Hematopoietic multipotent progenitor cell treated with erythropoietin and hydrocortisone succinate and interleukin-3 and kit ligand, for 6 days (in vitro differentiated cells): ENCODE measurements at places on chromosomes 16 and 17.

GRCh38 chr17:6938637-6939036, 57.2 kb upstream of the ALOX12 start:
- DNase-seq = no peak

- DNase-seq = peak; percentile 41
Observed at GRCh38 chr16:48432136-48432535, 46.9 kb upstream of the SIAH1 start.

- DNase-seq = peak; percentile 41
Observed at GRCh38 chr16:12907670-12908233, 6.4 kb downstream of the SHISA9 start.

GRCh38 chr17:31695456-31696090, 163.5 kb downstream of the COPRS start:
- DNase-seq = no peak

DNA sequence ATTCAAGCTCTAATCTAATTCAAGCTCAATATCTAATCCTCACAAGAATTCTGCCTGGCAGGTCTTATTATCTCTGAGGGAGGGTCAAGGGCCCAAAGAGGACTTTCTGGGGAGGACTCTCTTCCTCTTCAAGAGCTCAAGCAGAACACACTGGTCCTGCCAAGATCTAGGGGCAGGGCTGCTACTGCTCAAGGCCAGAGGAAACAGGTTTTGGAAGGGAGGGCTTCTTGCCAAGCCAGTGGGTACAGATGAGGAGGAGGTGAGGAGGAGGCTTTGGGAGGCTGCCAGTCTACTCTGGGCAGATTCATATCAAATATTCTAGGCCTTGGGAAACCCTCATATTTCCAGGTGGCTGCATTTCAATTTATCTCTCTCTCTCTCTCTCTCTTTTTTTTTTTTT, 51.8 kb upstream of the IL34 start:
- peak; percentile 51 for DNase-seq

DNA sequence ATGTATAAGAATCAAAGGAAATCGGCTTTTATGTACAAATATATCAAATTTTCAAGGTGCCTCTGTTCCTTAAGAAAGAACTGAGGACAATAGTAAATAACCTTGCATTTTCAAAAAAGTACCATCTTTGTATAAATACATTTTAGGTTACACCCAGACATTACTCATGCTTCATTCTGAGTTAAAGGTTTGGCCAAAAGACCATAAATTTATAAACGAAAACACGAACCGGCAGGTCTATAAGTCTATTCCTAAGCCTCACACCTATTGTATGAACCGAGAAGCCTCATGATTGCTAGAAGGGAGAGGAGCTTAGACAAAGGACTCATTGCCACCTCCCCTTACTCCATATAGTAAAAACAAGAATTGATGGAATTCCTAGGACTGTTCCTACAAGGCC, 94.6 kb upstream of the PSMD7 start:
- DNase-seq = no peak

- no peak for DNase-seq
Observed at GRCh38 chr17:74796866-74797265, 20.7 kb upstream of the NAT9 start.

DNA sequence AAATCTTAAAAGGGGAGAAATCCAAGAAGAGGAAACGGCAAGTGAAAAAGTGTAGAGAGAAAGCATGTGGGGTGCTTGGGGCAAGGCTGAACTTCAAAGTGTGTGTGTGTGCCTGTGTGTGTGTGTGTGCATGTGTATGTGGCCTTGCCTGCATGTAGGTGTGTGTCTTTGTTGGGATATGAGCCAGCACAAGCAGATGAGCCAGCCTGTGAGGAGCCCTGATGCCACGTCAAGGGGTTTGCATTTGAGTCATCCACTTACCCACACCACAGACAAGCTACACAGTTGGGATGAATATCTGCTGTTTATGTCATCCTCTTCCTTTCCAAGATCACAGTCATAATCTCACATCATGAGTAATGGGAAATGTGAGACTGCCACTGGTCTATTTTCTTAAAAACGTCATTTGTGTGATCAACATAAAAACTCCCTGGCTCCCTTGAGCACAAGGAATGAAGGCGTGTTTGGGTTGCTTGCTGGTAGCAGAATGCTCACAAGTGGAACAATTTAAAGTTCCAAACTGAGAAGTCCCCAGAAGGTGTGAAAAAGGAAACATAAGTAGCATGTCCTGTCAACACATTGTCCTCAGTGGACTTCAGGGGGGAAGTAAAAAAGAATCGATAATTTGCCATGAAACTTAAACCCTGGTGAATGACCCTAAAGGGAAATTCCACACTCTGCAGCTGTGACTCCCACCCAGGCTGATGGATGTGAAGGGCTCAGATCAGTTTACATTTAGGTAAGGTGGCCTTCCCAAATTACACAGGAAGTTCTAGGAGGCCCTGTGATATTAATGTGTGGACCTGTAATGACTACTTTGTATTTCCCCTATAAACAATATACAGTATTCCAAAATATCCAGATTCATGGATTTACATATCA, 14.7 kb downstream of the KCTD19 start:
- DNase-seq = no peak

DNA sequence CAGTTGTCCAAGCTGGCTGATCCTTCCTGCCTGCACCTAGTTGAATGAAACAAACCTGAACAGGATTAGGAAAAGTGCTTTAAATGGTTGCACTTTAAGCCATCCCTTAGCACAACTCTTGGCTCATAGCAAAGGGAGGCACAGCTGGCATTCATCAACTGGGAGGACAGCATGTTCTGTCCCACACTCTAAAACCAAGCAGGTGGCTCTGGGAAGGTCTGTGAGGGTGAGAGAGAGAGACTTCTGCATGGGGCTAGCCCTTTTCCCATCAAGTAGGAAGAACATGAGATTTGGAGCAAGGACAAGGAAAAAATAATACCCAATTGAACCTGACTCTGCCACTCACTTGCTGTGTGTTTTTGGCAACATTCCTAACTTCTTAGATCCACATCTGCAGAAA, 140.9 kb upstream of the CCL2 start:
- DNase-seq = no peak

GRCh38 chr16:76490036-76490639, 212.9 kb downstream of the CNTNAP4 start:
- no peak for DNase-seq

DNA sequence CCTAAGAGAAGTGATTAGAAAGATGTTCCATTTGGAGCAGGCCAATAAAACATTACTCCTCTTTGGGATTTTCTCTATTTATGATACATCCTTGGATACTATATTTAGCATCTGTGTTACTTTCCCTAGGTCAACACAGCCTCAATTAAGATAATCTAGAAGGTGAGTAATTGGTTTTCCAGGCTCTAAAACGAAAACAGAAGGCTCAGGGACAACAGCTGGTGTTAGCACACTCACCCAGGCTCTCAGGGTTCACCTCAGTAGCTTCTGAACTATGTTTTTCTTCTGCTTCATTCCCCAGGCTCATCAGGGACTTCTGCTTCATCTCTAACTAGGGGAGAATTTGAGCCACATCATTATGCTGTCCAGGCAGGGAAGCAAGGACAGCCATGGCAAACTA, 76.6 kb downstream of the ZZEF1 start:
- DNase-seq = no peak

DNA sequence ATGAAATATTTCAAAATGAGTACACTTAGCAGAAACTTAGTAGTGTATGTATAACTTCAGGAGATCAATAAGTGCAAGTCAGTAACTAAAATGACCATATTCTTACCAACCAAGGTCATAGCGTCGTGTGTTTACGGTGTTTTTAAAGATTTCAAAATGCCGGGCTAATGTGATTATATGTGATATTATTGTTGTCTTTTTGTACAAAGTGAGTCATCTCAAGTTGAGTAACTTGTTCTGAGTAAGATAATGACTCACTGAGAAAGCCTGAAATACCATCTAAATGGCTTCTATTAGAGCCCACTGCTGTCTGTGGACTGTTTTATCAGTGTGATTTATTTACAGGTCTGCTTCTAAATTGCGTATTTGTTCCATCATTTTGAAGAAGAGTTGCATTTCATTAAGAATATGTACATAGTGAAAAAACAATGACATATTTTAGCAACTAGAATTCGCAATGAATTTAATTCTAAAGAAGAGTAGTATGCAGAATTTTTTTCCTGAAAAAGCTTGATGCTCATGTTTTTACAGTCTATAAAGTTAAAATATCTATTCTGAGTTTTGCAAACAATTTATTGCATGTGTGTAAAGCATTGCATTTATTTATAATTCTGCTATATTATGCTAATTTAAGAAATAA, 12.7 kb downstream of the KRT12 start:
- peak; percentile 14 for DNase-seq

DNA sequence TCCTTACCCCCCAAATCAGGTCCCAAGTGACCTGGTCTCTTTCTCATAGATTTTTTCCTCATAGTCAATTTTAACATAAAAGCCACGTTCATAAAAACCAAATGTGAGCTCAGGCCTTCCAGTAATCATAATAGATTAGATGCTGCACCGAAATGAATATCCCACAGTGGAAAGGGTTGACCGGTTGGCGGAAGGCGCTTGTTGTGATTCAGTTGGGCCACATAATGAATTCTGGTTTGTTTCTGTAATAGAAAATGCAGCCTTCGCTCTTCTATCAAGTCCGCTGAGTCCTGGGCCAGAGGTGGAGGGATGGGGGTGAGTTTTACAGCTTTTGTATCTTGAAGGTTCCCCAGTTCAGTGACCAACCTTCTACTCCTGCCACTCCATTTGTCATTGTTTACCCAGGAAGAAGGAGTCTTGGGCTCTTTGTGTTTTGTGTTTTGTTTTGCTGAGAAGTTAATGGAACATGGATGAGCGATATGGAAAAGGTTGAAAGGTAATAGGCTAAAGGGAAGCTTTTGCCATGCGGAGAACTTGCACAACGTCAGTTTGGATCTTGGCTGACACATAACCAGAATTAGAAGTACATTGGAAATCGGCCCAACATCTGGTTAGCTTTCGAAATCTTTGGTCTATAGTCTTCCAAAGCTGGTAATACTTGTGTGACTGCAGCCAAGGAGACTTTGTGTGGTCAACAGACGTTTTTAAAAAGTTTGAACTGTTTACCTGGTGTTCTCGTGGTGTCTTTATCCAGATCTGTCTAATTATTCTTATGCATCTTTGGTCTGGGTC, 89.5 kb downstream of the CLEC16A start:
- DNase-seq = no peak

GRCh38 chr17:68624381-68624780, 23.2 kb upstream of the FAM20A start:
- DNase-seq = no peak

DNA sequence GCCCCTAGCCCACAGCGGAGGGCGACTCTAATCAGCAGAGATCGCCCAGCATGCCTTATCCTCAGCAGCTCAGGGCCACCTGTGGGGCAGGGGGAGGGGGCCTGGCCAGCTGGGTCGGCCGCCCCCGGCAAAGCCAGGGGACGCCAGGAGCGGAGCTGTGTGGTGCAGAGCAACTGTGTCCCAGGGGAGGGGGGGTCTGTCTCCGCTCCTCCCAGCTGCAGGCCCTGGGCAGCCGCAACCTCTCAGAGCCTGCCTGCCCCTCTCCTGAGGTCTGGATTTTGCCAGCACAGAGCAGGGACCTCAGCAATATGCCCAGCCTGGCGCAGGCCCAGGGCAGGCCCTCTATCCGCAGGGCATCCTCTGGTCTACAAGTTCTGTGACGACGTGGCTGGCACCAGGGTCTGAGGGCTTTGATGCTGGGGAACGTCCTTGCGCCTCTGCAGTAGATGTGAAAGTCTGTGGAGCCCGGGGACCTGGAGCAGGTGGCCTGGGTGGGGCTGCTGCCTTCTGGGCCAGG, 36.5 kb upstream of the SLC38A10 start:
- DNase-seq = no peak

GRCh38 chr17:5478992-5479391, 7.0 kb downstream of the DERL2 start:
- DNase-seq = no peak

- peak; percentile 1 for DNase-seq
Observed at GRCh38 chr16:26334218-26335111, 642.7 kb downstream of the HS3ST4 start.

GRCh38 chr17:6374761-6375312, 60.1 kb downstream of the AIPL1 start:
- no peak for DNase-seq

DNA sequence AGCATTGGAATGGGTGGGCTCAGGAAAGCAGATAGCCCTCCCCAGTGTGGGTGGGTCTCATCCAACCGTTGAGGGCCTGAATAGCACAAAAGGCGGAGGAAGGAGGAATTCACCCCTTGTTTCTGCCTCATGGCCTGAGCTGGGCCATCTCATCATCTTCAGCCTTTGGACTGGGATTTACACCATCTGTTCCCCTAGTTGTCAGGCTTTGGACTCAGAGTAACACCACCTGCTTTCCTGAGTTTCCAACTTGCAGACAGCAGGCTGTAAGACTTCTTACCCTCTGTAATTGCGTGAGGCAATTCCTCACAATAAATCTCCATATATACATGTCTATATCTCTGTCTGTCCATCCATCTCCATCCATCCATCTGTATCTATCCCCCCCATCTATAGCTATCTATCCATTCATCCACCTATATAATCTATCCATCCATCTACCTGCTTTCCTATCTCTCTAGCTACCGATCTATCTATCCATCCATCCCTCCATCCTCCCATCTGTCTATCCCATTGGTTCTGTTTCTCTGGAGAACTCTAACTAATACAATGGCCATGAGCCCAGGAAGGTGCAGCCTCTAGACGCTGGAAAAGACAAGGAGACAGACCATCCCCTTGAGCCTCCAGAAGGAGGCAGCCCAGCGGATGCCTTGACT, 21.3 kb downstream of the DNAH17 start:
- no peak for DNase-seq

DNA sequence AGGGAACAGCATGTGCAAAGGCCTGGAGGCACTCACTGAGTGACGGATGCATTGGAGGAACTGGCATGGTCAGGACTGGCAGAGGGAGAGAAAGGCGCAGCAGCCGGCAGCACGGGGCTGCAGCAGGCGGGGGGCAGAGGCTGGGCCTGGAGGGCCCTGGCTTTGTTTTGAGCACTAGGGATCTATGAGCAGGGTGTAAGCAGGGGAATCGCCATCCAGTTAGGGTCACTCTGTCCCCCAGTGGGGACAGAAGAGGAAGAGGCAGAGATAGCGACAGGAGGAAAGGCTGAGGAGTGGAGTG, 14.2 kb downstream of the HSD11B2 start:
- DNase-seq = no peak

GRCh38 chr17:68011199-68011665, 15.0 kb upstream of the C17orf58 start:
- peak; percentile 84 for DNase-seq

GRCh38 chr17:45195424-45195823, 26.3 kb upstream of the FMNL1 start:
- DNase-seq = no peak

DNA sequence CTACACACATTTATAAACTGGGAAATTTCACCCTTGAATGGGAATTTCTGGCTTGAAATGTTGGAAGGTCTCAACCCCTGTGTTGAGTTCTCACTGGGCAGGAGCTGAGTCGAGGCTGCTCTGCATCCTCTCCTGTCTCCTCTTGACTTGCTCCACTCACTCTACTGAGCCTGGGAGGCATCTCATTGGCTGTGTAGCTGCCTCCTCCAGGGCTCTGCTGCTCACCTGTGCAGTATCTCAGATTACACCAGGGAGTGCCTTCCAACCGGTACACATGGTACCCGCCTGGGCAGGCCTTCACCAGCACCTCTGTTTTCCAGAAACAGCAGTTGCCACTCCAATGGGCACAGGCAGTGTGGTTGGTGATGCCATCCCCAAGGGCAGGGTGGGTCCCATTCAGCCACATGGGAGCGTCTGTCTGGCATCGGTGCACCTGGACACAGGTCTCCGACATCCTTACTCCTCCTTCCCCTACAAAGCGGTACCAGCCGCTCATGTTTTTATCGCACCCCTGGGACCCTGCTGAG, 3.7 kb downstream of the GP2 start:
- no peak for DNase-seq
